ENCODE measurements at places on chromosomes 2 and 18. TPM values are rescaled to one million over a fixed set of nuclear protein-coding genes. Genes with fewer than 3 reads are reported as not detected.

DNA sequence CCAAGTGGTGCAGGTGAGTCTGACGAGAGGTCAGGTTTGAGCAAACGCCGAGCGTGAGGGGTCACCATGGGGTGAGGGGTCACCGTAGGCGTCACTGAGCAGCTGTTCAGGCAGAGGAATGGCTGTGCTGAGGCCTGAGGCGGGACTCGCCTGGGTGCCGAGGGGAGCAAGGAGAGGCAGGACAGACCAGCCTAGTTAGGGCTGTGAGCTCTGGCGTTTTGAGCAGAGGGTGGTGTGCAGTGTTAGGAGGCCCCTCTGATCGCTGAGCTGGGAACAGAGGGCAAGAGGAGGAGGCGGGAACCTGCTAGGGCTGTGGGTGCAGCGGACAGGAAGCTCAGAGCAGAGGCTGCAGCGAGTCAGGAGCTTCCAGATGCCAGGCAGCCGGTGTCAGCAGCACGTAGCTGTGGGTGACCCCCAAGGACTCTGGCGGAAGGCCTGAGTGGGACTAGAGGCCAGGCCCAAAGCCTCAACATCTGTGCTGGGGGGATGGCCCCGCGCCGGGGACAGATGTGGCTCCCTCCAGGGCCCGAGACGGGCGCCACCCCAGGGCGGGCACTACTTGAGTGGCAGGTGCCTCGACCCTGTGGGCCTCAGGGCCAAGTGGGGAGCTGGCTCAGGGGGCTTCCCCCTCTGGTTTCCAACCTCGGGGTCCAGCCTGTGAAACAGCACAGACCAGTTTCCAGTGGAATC, 55.7 kb downstream of the KCNG2 start:
- H3K27ac ChIP-seq, result no peak overlapping the region
- no peaks in the 10 kb centered on the region for H3K36me3 ChIP-seq
- H3K4me3 ChIP-seq, result no peak overlapping the region

The GCA gene
- 45.2 TPM for total RNA-seq

GRCh38 chr18:8627107-8627472, 17.9 kb downstream of the RAB12 start:
- H3K4me3 ChIP-seq, result no peak overlapping the region
- no peaks in the 10 kb centered on the region for H3K27me3 ChIP-seq
- DNase-seq, result no peak
- peaks cover 2% of the 10 kb centered on the region for H3K4me1 ChIP-seq
- no peak overlapping the region for H3K27ac ChIP-seq

DNA sequence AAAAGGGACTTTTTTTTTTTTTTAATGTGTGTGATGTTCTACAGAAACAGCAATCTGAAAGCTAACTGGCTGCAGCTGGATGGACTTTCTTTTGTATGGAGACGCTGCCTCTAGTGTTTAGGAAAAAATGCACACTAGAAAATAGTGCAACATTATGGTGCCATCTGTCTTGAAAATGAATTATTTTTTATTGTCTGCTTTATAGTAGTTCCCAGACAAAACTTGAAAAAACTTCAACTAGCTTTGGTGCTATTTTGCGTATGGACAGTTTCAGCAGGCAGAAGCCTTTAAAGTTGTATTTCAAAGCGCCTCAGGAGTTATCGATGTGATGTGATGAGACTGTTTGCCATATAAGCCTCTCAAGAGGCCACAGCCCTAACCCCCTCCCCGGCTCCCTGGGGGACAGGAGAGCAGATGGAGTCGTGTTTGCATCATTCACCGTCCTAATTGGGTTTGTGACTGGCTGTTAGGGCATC, 86.9 kb downstream of the LTBP1 start:
- H3K4me1 ChIP-seq, result peaks cover 2% of the 10 kb centered on the region
- no peak overlapping the region for H3K4me3 ChIP-seq
- no peaks in the 10 kb centered on the region for H3K27me3 ChIP-seq
- H3K36me3 ChIP-seq, result no peaks in the 10 kb centered on the region
- H3K27ac ChIP-seq, result no peak overlapping the region

Data from liver (tissue), 10 donors.